ENCODE measurements at places on chromosomes 2 and 18.

GRCh38 chr2:98488252-98488651 is 43.6 kb downstream of the INPP4A start:
- no peak for DNase-seq

- no peak for DNase-seq
These were observed 3.9 kb downstream of the HEATR5B start for GRCh38 chr2:37080266-37080665.

DNA sequence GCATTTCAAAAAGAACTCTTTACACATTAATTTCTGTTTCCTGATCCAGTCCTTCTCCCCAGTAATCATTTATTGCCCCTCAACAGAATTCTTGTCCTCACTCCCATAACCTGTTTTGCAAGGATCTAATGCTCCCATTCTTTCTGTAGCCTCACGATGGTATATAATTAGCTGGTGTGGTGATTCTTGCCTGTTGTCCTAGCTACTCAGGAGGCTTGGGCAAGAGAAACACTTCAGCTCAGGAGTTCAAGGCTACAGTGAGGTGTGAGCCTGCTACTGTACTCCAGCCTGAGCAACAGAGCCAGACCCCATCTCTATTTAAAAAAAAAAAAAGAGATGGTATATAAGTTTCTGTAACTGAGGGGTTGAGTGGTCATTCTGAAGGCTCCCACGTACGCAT is 7.7 kb upstream of the TRAPPC8 start:
- DNase-seq: no peak

DNA sequence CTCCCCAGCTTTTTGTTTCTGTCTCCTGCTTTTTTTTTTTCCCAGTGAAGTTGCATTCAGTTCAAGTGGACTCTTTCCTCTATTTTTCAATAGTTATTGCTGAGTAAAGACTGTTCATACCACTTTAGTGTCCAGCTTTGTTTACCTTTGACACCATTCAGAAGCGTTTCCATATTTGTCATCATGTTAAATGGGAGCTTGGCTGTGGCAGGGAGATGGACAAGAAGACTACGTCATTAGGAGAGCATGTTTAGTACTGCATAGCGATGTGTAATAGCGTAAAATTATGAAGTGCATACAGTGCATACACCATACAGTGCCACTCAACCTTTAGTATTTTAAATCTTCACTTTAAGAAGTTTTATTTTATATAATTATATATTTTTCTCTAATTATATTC is 655.9 kb downstream of the DCC start:
- no peak for DNase-seq

DNA sequence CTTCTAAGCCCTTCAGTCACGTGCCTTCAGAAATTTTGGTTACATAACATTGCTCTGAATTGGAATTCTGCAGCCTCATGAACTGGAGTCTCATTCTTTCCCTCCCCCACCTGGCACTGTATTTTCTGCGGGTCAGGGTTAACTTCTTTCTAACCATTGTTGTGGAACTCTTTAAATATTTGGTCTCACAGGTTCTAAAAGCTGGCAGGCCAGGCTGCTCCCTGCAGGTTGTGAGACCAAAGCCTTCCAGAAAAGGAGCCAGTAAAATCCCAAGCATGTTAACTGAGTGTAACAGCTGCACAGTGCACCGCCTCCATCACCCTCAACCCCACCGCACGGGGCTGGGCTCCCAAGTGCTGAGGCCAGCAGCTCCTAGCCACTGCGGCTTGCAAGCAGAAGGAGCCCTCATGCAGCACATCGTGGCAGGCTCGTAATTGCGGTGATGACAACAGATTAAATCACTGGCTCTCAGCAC is 174.1 kb upstream of the ALPP start:
- peak; percentile 49 for DNase-seq

DNA sequence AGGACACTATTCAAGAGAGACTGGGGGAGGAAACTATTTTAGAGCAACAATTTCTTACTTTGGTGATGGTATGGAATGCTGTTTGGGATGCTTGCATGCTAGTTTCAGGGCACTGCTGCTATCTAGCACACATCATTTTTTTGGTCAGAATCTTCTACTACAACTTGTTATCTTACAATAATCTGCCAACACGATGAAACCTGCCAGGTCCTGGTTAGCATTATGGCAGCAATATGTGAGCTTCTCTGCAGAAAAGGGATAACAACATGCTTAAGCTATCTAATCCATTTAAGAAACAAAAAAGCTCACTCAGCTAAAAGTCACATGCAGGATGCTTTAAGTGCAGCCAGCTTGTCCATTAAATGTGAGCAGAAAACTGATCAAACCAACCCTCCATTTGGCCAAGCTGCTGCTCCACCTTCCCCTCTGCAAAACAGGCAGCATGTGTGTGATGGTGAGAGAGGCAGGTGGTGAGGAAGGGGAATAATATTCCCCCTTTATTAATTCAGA is 30.1 kb downstream of the GAREM2 start:
- no peak for DNase-seq

- no peak for DNase-seq
These were observed 66.7 kb downstream of the TWIST2 start for GRCh38 chr2:238914648-238915015.

- DNase-seq: peak; percentile 53
These were observed 8.0 kb upstream of the MBP start for GRCh38 chr18:77140439-77141109.

DNA sequence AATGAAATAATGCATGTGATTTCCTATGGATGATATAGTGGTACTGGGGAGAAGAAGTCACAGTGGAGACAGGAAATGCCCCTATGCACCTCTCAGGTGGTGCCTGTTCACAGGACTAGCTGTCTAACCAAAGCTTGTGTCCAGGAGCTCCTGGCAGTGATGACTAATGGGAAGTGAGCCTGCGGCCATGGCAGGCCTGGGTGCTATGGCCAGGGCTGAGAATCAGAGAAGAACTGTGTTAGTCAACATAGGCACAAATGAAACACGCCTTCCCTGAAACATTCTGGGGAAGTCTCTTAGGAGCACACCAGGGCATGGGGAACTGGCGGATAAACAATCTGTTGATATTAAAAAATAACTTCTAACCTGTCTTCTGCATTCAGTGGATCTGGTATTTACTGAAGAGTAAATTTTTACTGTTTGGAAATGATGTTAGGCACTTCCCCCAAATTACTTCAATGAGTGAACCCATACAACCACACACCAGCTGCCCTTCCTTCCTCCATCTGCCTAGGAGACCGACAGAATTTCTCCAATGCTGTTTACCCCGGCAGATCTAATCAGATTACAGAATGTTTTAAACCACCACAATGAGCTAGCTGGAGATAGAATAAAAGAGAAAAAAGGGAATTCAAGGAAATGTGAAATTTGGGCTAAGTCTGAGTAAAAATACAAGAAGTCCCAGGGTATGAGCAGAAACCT is 67.4 kb downstream of the MEP1B start:
- no peak for DNase-seq
